ENCODE measurements at places on chromosomes 1 and 21.

DNA sequence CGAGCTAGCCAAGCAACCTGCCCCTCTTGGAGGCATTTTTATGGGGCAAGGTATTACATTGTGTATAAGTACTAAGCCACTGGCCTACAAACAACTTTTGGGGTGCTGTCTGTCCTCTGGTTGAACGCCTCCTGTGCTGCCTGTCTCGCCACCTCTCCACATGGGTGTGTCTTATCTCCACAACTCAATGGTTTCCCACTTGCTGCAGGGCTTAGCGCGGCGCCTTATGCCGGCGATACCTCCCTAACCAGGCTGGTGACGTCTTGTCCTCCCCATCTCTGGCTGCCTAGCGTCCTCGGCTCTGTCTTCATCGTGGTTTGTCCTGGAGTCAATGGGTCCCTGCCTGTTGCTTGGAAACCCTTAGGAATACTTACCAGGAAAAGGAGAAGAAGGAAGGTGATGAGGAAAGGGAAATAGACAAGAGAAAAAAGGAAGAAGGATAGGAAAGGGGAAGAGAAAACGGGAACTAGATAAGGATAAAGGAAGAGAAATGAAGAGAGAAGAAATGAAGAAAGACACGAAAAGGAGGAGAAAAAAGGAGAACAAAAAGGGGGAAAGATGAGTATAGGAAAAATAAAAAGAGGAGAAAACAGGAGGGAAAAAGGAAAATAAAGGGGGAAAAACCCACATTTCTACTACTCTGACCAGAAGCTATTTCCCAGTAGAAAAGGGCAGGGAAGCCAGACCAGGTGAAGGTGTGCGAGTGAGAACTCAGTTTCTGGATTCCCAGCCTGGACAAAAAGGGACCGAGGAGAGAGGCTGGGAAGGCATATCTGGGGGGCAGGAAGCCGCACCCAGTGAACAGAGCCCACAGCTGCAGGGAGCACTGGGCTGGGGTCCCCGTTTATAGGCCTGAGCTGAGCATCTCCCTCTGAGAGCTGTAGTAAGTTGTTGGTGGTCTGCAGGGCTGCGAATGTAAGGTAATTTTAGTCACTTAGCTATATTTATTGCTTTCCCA, 86.2 kb downstream of the CLIC6 start:
- no peak for DNase-seq

- no peak for DNase-seq
Measured at GRCh38 chr1:243487649-243488227, 231.9 kb downstream of the SDCCAG8 start.

DNA sequence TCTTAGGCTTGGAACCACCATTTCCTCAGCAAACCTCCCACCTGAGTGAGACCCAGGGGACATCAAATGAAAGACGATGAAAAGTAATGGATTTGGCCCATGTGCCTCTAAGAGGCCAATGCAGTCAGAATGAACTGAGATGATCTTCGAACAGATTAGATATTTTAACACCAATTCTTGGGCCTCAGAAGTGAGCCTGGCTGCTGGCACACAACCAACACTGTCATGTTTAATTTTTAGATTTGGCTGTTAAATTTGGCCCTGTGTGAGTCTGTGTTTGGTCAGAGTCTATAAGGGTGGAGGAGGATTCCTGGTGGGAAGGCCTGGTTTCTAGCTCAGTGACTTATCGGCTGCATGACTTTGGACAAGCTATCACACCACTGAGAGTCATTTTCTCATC, 45.4 kb downstream of the ELAPOR1 start:
- no peak for DNase-seq

DNA sequence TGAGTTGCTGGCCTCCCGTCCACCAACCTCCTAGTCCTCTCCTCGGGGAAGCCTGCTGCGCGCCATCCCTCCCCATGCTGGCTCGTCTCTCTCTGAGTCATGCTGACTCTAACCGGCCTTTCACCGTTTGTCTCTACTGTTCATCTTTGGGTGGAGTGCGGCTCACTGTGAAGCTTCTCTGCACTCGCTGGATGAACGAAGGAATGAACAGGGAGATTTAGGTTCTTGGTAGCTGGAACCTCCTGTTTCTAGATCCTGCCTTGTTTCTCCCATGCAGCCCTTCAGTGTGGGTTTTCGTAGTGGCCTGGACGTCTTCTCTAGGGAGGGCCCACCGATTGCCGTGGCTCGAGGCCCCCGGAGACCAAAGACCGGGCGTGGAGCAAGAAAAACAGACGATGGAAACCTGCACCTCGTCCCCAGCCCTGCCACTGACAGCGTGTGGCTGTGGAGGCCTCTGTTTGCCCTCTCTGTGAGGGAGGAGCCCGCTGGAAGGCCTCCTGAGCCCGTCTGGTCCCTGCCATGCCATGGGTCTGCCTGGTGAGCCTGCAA, 227.6 kb upstream of the C1orf174 start:
- no peak for DNase-seq

DNA sequence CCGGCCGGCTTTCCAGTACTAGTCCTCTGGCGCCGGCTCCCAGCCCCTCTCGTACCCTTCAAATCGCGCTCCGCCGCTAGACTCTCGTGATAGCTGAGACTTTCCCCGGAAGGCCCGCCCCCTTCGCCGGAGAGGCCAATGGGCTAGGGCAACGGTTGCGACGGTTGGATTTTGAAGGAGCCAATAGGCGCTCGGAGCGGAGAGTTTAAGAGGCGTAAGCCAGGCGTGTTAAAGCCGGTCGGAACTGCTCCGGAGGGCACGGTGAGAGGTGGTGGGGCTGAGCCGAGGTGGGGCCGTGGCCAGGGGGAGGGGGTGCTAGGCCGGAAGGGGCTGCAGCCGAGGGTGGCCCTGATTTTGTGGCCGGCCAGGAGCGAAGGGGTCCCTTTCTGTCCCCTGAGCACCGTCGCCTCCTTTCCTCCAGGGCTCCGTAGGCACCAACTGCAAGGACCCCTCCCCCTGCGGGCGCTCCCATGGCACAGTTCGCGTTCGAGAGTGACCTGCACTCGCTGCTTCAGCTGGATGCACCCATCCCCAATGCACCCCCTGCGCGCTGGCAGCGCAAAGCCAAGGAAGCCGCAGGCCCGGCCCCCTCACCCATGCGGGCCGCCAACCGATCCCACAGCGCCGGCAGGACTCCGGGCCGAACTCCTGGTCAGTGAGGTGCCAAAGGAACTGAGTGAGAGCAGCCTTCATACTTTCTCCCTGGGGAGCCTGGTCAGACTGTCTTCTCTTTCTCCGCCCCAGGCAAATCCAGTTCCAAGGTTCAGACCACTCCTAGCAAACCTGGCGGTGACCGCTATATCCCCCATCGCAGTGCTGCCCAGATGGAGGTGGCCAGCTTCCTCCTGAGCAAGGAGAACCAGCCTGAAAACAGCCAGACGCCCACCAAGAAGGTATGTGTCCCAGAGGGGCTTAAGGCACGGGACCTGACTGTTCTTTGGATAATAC, at the start of gene CDC20:
Gene CDC20 (plus strand): TSS at position 236 of the 948 bp plus-strand sequence. CDS start 235 bp downstream, at position 471.
- peak; percentile 99 for DNase-seq

DNA sequence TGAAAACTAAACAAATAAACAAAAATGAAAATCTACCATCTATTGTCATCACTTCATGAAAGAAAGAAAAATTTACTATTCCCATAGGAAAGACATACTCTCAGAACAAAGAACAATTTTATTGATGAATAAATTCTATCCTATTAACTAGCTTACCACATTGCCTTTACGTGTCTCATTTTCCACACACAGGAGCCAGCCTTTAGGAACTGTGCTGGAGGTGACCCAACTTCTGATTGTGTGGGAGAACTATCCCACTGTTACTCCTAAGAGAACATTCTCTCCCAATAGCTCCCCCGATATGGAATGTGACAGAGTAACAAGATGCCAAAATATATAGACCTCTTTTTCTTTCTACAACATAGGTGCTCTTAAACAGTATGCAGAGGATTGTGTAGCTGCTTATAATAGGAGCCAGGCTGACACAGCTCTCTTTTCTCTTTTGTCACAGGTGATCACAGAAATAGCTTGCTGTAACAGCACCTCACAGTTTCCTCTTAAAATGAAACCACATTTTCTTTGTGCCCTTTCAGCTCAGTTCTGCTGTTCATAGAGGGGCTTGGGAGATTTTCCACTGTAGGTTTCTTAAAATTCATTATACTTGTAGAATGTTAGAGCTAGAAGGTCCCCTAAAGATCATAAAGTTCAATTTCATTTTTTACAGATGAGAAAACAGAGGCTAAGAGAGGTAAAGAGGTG, 35.5 kb downstream of the C21orf91 start:
- DNase-seq: no peak

- no peak for DNase-seq
Measured at GRCh38 chr21:39669485-39669884, 56.7 kb downstream of the B3GALT5 start.

DNA sequence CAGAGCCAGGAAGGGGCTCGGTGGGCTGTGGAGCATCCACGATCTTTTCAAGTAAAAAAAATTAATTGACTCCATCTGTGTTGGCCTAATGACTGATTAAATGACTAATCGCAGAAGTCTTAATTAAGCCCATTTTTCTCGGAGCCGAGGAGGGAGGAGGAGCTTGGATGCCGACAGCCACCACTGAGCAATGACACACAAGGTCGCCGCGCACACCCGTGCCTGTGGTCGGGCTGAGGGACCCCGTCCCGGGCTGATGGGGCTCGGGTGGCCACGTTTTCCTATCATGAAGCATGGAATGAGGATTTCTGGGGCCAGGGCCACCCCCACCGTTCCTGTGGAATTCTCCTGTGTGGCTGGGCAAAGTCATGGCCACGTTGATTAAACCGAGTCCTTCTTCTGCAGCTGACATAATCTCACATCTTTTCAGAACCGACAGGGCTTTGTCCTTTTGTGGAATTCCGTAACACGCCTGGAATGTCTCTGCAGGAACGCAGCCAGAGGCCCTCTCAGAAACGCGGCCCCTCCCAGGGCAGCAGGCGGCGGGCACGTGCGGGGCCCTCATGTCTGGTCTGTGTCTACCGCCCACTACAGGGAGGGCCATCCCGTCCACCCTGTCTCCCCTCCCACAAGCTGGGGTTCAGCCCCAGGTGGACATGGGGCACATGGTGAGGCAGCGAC, 60.7 kb downstream of the MORN1 start:
- DNase-seq: no peak

GRCh38 chr1:203075236-203076030, 10.4 kb downstream of the MYOG start:
- no peak for DNase-seq

GRCh38 chr1:59947047-59947938, 20.7 kb upstream of the CYP2J2 start:
- peak; percentile 49 for DNase-seq

- DNase-seq: no peak
Measured at GRCh38 chr1:99919220-99919619, 50.6 kb upstream of the SLC35A3 start.

GRCh38 chr1:85172684-85173337, 28.0 kb downstream of the SYDE2 start:
- DNase-seq: no peak

- DNase-seq: no peak
Measured at GRCh38 chr1:112011202-112011601, 21.7 kb upstream of the KCND3 start.

- no peak for DNase-seq
Measured at GRCh38 chr1:125065821-125066180, 3881.0 kb downstream of the SRGAP2C start.

DNA sequence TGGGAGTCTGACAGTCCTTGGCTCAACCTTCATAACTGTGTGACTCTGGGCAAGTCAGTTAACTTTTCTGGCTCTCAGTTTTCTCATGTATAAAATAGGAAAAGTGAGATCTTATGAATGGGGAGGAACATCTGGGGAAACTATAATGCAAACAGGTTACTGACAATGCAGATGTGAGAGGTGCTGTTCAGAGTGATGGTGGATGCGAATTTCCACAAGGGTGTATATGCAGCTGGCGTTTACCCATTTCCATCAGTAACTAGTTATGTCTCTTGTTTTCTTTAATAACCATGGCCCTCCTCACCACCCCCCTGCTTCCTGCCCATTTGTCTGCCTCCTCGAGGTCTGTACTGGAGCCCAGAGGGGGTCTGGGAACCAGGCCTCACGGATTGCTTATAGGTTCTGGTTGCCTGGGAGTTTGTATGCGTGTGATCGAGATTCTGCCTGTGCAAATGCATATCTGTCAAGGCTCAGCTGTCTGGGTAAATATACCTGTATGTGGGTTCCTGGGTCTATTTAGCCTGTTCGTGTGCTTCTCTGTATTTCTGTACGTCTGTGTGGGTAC, 44.4 kb downstream of the AHDC1 start:
- no peak for DNase-seq

DNA sequence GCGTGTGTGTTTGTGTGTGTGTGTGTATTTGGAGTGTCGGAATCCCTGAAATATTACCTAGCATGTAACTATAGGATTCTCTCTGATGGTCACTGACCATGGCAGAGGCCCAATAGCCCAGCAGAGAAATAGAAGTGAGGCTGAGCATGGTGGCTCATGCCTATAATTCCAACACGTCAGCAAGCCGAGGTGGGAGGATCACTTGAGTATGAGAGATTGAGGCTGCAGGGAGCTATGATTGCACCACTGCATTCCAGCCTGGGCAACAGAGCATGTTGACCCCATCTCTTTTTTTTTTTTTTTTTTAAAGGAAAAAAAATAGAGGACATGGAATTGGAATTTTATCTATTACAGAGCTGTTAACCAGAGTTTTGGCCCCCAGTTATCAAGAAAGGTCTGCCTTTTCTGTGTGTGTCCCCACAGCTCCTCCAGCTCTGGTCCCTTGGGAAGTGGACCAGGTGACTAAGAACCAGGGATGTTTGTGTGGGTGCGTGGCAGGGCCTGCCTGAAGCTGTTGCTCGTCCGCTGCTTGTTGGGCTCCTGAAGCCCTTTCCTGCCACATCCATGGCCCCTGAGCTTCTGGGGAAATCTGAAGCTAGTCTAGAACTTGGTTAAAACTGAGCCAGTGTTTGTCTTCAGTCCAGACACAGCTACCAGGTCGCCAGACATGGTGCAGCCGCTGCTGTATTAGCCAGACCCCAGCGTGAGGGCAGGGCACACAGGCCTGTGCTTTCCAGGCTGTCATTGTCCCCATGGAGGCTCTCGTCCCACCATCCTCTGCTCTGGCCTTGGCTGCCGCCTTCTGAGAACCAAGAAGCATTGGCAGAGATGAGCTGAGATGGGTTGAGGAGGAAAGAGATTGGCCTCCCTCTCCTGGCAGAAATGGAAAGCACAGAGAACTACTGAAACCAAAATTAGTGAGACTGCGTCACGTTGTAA, 25.5 kb downstream of the CAPN9 start:
- DNase-seq: no peak

DNA sequence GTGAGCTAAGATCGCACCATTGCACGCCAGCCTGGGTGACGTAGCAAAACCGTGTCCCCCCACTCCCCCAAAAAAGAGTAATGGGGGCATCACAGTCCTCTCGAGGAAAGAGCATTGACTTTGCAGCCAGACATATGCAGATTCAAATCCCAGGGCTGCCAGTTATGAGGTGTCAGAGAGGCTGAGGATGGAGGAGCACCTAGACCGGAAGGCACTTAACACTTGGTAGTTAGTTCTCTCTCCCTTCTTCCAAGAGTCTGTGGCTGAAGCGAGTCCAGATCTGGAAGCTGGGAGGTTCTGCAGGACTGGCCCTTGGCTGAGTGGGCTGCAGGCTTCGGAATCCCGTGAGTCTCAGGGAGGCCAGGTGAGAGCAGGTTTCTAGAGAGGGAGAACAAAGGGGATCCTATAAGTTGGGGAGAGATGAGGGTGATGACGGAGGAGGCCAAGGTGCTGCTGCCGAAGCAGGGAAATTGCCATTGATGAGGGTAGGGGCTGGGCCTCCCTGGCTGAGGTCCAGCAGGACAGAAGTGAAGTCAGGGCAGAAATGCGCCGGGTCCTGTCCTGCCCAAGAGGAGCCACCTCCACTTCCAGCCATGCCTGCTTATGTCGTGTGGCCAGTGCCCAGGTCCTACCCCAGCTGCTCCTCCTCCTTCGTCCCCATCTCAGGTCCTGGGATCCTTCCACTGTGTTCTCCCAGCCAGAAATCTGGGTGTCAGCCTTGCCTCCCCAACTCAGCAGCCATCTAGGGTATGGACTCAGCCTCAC, 13.3 kb upstream of the SPOCD1 start:
- DNase-seq: no peak

Data from NCI-H1105 (cell line).